ELF-1 (cell line): ENCODE measurements at places on chromosomes 6 and 20.

GRCh38 chr6:35833536-35833935, 28.4 kb downstream of the LHFPL5 start:
- DNase-seq = no peak

- no peak for DNase-seq
These were observed 68.2 kb upstream of the AGPAT4 start for GRCh38 chr6:161342039-161342438.

DNA sequence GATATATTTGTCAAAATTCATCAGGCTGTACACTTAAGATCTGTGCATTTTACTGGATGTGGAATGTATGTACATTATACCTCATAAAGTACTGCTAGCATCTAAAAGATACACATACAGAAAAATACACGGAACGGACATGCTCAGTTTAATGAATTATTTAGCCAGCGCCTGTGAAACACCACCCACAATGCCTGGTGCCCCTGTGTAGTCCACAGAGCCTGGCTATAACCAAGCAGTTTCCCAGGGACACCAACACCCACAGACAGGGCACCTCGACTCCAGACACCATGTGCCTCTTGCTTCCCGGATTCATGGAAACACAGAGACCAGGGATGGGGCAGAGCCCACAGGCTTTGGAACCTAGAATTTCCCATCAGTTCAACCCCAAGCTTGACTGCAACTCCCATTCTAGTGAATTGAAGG, 17.4 kb upstream of the ARMC12 start:
- no peak for DNase-seq

GRCh38 chr6:19478273-19478672, 358.9 kb upstream of the ID4 start:
- no peak for DNase-seq

GRCh38 chr6:159977255-159977903, 8.5 kb downstream of the IGF2R start:
- peak; percentile 25 for DNase-seq

DNA sequence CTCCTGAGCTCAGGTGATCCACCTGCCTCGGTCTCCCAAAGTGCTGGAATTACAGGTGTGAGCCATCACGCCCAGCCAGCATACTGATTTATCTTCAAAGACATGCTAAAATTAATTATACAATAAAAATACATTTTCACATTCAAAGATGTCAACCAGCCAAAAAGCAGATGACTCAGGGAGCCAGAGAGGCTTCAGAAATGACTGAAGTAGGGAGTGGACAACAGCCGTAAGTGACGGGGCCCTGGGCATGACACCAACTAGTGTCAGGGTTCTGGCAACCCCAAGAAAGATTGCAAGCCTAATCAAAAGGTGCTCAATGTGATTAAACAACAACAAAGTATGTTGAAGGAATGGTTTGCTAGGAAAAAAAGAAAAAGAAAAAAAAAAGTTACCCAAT, 28.4 kb downstream of the GPLD1 start:
- no peak for DNase-seq

- no peak for DNase-seq
These were observed 73.4 kb downstream of the FGD2 start for GRCh38 chr6:37078814-37079213.

DNA sequence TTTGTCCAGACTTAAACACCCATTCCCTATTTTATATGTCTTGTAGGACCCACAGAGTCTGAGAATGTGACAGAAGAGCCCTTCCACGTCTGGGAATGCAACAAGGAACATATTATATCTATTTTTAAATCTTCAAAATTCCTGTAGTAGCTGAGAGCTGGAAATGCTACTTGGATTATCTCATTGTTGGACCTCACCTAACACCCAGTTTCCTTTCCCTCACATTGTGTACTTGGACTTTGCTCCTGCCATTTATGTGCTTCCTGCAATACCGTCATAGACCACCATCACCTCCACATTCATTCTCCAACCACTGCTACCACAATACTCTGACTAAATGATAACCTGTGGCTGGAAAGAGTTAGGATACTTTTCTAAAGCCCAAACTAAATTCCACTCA, 335.4 kb downstream of the COL12A1 start:
- no peak for DNase-seq

DNA sequence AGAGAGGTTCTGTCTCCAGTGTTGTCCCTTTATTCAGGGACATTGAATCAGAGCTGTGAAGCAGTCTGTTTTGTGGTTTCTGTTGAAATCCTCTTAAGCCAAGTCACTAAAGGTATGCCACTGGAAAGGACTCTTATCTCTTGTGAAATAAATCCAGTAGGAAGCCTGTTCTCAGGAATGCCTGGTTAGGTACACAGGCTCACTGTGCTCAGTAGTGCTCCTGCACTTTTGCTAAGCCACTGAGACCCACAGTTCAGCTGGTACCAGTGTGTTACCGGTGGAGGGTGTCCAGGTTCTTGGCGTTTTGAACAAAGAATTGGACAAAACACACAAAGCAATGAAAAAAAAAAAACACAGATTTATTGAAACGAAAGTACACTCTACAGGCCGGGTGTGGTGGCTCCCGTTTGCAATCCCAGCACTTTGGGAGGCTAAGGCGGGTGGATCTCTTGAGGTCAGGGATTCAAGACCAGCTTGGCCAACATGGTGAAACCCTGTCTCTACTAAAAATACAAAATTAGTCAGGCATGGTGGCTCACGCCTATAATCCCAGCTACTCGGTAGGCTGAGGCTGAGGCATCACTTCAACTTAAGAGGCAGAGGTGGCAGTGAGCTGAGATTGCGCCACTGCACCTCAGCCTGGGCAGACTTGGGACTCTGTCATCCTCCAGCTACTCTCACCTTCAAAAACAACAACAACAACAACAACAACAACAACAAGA, 186.1 kb downstream of the JARID2 start:
- DNase-seq = peak; percentile 66

DNA sequence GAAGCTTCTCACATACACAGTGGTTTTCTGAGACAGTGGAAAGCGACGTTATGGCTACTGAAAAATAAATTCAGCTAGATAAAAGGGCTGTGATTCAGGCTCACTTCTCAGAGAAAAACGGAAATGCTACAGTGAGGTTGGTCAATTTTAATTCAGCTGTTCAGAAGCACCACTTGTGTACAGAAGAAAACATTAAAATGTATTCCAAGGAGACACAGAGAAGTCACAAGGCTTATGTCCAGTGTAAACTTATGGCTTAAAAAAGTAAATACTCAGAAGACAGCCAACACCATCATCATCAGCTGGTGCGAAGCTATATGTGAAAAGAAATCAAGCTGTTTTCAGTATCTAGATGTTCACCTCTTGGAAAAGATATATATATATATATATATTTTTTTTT, 68.6 kb downstream of the ABHD12 start:
- DNase-seq = no peak

DNA sequence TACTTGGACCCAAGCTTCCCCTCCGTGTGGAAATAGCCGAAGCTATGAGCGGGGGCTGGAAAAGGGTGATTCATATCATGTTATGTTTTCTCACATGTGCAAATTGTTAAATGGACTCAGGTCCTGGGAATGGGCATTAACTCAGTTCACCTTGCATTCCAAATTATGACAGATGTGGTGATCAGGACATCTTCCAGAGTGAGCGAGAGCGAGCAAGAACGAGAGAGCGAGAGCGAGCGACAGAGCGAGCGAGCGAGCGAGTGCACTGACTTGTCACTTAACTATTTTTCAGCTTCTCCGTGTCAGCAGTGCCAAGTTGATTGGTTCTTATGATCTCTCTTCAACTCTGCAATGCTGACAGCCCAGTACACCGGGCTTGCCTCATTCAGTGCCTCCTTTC, 437.4 kb upstream of the NRSN1 start:
- DNase-seq = no peak

GRCh38 chr20:62778601-62779416, 17.5 kb upstream of the MRGBP start:
- peak; percentile 42 for DNase-seq

- DNase-seq = no peak
These were observed 104.4 kb downstream of the RALGAPA2 start for GRCh38 chr20:20608041-20608440.

DNA sequence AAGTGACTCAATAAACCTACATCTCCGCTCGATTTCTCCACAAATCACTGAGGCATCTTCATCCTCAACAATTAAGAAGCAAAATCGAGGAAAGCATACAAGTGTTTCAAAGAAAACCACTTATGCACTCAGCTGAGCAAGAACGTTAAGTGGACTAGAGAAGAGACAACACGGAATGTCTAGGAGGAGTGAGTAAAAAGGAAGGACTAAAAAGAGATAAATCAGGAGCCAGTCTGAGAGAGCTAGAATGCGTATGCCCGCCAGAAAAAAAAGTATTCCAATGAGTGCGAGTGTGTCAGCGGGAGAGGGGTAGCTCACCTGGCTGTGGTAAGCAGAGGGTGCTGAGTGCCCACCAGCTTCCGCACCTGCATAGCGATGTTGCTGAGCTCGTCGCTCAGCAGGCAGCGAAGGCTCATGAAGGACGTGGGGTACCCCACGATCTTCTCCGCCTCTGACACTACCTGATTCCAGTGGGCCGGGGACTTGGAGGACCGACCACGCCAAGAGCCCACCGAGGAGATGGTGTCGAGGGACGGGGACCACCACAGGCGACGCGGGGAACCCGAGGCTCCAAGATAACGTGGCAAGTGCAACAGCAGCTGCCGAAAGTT, 587 bp downstream of the PDSS2 start:
- DNase-seq = peak; percentile 68

- no peak for DNase-seq
These were observed 52.9 kb downstream of the SLC35B3 start for GRCh38 chr6:8382434-8382833.

DNA sequence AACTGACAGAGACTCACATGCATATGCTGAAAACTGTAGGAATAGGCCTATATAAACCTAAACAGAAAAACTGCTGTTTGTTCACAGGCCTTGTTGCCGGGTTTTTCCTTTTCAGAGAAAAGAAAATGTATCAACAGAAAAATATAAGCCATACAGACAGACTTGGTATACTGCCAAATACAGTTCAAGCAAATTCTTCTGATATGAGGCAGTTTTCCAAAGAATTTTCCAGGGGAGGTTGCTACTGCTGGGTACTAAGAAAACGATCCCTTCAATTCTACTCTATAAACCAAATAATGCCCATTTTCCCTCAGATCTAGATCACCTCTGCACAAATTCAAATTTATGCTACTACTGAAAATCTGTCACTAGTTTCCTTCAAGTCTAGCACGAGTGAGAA, 59.4 kb downstream of the ME1 start:
- DNase-seq = no peak

- DNase-seq = no peak
These were observed 1.1 kb downstream of the SNAI1 start for GRCh38 chr20:49983848-49984408.

GRCh38 chr20:42483730-42484303, 705.9 kb downstream of the PTPRT start:
- peak; percentile 57 for DNase-seq

GRCh38 chr6:46530896-46531295, 39.6 kb upstream of the RCAN2 start:
- DNase-seq = no peak

DNA sequence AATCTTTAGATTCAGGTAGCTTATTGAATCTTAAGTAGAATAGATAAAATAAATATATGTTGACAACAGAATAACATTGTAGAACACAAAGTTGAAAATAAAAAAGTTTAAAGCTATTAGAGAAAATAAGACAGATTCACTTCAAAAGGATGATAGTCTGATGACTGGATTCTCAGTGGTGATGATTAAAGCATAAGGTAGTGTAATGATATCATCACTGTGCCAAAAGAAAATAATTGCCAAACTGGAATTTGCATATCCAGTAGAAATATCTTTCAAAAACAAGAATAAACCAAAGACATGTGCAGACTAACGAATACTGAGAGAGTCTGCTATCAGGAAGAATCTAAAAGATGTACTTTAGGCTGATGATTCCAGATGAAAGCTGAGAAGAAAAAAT, 30.2 kb downstream of the ENPP1 start:
- no peak for DNase-seq

DNA sequence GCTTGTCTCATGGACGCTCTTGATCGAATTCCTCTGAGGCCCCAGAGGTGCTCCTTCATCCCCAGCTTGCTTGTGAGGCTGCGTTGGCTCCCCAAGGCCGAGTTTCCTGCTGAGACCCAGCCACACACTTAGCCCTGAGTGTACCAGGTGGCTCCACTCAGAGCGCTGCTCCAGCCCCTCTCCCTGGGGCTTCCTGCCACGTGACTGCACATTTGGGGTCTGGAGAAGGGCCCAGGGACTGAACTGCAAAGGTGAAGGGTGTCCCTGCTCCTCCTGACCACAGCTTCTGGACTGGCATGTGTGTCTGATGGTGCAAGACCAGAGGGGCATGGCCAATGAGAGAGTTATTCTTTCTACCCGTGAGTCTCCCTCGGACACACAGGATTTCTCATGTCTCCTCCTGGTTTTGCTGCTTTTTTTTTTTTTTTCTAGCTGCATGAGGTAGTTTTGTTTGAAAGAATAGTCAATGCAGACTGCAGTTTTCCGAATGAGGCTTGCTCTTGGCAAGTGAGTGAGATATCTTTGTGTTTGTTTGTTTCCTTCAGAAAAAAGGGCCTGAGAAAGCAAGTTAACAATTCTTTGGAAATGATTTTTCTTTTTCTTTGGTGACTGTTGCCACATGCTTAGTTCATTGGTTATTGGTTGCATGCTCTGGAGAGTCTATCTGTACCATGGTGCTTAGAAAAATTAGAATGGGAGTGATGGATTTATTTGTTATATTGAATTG, 3.1 kb upstream of the ZNF831 start:
- no peak for DNase-seq

DNA sequence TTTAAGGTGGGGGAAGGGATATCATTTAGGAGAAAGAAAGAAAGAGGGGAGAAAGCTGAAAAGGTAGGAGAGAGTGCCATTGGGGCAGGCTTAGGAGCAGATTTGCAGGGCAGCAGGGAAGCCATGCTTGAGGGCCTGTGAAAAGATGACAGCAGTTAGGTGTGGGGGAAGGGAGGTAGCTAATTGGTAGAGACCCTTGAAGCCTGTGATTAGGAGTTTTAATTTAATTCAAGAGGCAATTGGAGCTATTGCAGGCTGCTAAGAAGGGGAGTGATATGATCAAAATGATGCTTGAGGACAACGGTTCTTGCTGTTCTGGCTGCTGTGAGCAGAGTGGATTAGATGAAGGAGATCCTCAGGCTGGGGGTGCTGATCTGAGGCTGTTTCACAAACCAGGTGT, 24.5 kb upstream of the SEC63 start:
- DNase-seq = no peak

GRCh38 chr6:140623498-140623897, 1249.0 kb upstream of the CITED2 start:
- no peak for DNase-seq

DNA sequence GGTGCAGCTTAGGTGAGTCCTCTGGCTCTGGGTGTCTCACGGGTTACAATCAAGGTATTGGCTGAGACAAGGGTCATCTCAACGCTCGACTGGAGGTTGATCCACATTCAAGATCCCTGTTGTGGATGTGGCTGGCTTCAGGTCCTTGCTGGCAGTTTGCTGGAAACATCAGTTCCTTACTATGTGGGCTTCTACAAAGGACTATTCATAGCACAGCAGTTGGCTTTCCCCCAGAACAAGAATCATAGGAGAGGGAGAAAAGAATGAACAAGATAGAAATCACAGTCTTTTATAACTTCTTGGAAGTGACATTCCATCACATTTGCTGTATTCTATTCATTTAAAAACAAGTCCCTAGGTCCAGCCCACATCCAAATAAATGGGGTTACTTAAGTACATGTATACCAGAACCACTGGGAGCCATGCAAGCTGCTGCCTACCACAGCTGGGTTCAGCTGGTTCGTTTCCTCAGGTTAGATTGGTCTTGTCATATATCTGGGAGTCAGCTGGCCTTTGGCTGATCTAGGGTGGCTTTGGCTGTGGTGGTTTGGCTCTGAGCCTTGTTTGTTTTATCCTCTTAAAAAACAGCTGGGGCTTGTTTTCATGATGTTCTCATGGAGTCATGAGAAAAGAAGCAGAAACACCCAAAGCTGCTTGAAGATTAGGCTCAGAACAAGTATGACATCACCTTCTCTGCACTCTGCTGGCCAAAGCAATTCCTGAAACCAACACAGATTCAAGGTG, 433.2 kb upstream of the SPTLC3 start:
- peak; percentile 11 for DNase-seq
